ENCODE measurements at places on chromosomes 4 and X.

DNA sequence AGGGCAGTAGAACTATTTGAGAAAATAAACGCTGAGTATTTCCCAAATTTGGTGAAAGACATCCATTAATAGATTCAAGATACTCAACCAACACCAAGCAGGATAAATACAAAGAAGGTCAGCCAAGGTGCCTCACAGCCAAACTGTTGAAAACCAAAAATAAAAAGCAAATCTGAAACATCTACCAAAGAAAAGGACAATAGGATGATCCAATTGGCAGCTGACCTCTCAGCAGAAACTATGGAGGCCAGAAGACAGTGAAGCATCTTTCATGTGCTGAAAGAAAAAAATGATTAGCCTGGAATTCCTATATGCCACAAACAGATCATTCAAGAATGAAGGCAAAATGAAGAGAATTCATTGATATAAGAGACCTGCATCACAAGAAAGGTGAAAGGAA lies 44.9 kb downstream of the USP46 start:
- no peak for DNase-seq

DNA sequence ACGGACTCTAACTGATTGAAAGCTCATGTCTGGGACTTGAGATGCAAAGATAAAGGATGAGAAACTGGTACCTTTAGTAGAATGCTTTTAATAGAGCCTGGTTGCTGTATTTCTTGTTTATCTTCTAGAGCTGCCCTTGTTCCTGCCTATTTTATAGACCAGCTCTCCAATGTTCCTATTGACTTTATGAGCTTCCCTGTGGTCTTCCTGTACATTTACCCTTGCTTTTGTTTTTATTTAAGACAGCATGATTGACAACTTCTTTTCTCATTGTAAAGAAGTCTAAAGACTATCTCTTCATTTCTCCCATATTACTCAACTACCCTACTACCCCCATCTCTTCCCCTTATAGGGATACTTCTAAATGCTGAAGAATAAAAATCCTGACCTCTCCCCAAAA lies 174.7 kb downstream of the UGT8 start:
- no peak for DNase-seq

- no peak for DNase-seq
Measured at GRCh38 chr4:158837527-158838141, 68.8 kb downstream of the FNIP2 start.

DNA sequence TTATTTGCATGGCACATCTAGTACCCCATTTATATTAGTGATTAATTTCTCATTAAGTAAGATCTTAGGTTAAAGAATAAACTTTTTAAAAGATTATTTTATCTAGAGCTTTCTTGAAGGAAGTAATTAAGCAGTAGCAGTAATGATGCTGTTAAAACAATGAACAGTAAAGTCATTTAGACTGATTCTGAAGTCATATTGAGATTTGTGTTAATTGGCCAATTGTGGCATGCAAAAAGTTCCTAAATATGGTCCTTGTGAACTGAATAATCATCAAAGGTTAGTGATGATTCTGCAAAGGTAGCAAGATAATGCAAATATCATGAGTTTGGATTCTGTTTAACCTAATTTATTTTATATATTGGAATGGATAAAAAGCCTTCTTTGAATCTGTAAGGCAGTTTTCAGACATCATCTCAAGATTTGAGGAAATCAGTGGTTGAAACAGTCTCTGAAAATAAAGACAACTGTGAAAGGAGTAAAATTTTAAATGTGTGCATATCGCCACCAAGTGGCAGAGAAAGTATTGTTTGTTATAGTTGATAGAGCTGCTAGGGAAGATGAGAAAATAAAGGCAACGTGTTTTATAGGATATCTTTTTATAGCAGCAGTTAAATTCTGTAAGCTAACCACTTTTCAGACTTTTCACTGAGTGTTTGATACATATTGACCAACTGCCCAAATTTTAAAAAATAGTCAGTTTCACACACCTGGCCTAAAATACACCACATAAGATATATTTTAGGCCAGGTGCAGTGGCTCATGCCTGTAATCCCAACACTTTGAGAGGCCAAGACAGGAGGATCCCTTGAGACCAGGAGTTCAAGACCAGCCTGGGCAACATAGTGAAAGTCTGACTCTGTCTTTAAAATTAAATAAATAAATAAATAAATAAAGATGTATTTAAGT lies 79.6 kb downstream of the CCKAR start:
- peak; percentile 32 for DNase-seq

DNA sequence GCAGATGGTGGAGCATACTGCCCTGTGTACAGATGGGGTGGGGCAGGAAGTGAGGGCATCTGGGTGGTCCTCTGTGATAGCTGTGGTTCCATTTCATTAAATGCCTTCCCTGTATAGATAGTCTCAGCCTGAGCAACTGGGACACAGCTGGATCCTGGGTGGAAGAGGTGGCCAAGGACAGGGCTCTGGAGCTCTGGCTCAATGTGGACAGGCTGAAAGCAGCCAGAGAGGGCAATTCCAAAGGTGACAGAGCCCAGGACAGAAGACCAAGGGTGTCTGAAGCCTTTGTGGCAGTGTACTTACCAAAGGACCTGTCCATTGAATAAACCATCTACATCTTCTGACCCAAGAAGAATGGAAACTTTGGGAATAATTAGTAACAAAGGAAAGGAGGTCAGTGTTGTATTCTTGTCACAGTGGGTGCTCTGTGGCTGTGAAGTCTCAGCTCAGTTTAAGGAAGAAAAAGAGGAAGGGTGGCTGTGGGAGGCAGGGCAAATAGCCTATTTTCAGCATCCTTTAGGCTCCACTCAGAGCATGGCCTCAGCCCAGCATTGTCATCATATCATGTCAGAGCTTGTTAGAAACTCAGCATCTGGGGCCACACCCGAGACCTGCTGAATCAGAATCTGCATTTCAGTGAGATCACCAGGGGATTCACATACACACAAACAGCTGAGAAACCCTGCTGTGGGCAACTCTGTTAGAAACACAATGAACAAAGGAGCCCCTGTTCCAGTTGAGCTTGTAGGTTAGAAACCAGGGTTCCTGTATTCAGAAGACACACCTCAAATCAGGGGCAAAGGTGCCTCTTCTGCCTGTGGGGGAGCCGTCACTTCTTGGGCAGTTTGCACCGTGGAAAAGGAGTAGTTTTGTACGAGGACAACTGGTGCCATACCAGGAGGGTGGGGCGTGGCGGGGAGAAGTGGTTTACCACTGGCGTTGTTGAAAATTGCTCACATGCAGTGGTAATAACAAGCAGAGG lies 168.6 kb downstream of the PTTG2 start:
- peak; percentile 37 for DNase-seq

DNA sequence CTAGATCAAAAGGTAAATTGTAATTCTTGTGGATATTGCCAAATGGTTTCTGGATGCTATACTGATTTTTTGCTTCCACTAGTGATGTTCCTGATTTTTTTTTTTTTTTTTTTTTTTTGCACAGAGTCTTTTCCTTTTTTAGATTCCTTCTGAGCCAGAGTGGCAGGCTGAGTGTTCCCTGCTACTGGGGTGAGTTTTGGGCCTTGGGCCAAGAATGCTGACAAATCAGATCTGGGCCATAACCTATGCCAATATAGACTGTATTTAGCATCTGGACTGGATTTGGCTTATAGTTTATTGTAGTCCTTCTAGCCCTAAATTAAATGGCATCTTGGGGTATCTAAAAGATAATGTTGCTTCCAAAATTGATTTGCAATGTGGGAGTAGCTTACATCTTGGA lies 52.8 kb downstream of the REPS2 start:
- DNase-seq = no peak

DNA sequence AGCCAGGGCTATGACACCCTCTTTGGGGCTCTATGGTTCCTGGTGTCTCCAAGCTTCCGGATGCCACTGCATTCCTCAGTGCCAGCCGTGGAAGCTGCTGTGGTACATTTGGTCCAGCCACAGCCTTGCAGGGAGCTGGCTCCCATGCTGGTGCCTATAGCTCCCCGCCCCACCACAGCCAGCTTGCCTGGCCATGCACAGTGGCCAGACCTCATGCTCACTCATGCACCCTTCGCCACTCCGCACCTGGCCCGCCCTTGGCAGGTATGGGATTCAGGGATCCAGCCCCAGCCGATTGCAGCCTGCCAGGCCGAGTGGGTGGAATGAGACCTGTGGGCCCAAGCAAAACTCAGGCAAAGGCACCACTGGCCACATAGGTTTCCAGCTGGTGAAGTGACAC lies 354.8 kb downstream of the GRIA2 start:
- no peak for DNase-seq

DNA sequence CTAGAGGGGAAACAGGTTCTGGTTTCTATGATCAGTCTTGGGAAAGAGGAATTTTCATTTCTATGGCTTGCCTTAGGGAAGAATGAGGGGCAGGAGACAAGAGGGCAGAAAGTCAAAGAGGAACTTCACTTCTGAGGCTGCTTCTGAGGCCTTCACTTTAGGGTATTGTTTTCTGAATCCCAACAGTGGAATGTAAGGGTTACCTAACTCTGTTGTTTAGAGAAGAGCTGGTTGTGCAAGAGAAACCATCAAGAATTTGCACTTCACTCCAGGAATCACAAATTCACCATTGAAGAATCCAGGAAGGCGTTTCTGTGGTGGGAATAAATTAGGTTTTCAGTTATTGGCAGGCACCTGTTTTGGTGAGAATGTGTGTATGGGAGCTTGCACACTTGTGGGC lies 126.7 kb upstream of the AMOT start:
- no peak for DNase-seq

- DNase-seq = no peak
Measured at GRCh38 chr4:79964400-79965211, 108.4 kb downstream of the ANTXR2 start.

GRCh38 chrX:136246201-136246600 lies 5.0 kb downstream of the MAP7D3 start:
- no peak for DNase-seq

GRCh38 chr4:16289897-16290554 lies 63.8 kb upstream of the TAPT1 start:
- no peak for DNase-seq

- no peak for DNase-seq
Measured at GRCh38 chrX:150258463-150259430, 104.4 kb upstream of the MAMLD1 start.

- no peak for DNase-seq
Measured at GRCh38 chr4:26576231-26576739, 7.6 kb upstream of the TBC1D19 start.

DNA sequence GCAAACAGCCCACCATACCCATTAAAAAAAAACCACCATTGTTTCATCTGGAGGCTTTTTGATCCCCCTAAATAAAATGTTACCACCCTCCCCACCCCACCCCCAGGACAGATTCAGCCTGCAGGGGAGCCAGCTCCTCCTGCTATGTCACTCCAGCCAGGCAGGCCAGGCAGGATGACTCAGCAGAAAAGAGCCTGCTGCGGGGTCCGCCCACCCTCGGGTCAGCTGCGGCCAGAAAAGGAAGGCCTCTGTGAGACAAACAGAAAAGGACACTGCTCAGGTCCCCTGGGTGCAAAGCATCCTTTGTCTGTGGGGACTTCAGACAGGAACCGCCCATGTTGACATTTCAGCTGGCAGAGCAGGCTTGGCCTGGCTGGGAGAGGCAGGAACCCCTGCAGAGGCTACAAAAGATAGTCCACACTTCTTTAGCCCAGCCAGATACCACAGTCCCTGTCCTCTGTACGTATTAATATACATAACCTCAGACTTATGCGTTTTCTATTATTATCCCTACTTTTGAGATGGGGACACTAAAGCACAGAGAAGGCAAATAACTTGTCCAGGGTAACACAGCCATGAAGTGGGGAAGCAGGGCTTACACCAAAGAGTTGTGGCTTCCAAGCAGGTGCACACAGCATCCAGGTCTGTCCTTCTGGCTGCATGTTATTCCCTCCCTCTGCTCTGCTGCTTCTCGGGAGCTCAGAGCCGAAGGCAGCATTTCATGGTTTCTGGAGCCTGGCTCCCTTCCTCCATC lies 147.7 kb downstream of the CPEB2 start:
- DNase-seq = no peak

- DNase-seq = no peak
Measured at GRCh38 chr4:6492027-6492590, 19.7 kb upstream of the PPP2R2C start.

- DNase-seq = no peak
Measured at GRCh38 chrX:108582151-108582550, 142.5 kb downstream of the COL4A5 start.

- no peak for DNase-seq
Measured at GRCh38 chrX:150334100-150334499, 29.0 kb upstream of the MAMLD1 start.

GRCh38 chr4:63678358-63678931 lies 730.8 kb downstream of the TECRL start:
- no peak for DNase-seq

- DNase-seq = no peak
Measured at GRCh38 chr4:150323406-150324325, 245.4 kb downstream of the DCLK2 start.

DNA sequence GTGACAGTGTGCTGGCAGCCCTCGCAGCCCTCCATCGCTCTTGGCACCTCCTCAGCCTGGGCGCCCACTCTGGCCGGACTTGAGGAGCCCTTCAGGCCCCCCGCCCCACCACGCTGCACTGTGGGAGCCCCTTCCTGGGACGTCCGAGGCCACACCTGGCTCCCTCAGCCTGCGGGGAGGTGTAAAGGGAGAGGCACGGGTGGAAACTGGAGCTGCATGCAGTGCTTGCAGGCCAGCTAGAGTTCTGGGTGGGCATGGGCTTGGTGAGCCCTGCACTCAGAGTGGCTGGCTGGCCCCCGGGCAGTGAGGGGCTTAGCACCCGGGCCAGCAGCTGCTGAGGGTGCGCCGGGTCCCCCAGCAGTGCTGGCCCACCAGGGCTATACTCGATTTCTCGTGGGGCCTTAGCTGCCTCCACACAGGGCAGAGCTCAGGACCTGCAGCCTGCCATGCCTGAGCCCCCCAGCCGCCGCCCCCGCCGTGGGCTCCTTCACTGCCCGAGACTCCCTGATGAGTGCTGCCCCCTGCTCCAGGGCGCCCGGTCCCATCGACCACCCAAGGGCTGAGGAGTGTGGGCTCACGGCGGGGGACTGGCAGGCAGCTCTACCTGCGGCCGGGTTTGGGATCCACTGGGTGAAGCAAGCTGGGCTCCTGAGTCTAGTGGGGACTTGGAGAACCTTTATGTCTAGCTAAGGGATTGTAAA lies 1672.7 kb upstream of the PCDH7 start:
- no peak for DNase-seq

DNA sequence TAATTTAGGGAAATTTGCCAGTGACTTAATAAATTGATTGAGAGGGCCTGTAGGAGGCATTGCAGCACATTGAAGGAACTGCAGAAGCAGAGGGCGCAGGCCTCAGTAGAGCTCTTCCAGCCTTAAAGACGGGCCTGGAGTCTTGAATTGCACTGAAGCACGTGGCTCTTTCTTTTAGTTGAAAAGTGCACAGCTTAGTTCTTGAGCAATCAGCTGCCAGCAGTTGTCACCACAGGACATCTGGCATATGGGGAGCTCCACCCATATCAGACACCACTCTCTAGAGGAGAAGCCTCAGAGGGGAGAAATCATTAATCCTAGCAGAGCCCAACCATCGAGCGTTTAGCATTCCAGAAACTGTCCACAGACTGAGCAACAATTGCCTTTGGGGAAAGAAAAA lies 16.0 kb upstream of the FGF16 start:
- DNase-seq = no peak

GRCh38 chr4:103076747-103077347 lies at the start of gene SLC9B2:
TSS of gene SLC9B2 (minus strand) at chr4:103076761. CDS start at chr4:103067550, 9,211 bp downstream.
- no peak for DNase-seq

All from activated T-cell treated with anti-CD3 and anti-CD28 coated beads for 4 hours (primary cell).